Stimulated activated CD4-positive, alpha-beta T cell treated with anti-CD3 and anti-CD28 coated beads, Interleukin-12 subunit alpha, Interleukin-12 subunit beta, amount 100 ng/mL, for 48 hours (primary cell): ENCODE measurements at places on chromosomes 2 and 18.

- DNase-seq = no peak
Measured at GRCh38 chr18:44967599-44967998, 286.9 kb downstream of the SETBP1 start.

DNA sequence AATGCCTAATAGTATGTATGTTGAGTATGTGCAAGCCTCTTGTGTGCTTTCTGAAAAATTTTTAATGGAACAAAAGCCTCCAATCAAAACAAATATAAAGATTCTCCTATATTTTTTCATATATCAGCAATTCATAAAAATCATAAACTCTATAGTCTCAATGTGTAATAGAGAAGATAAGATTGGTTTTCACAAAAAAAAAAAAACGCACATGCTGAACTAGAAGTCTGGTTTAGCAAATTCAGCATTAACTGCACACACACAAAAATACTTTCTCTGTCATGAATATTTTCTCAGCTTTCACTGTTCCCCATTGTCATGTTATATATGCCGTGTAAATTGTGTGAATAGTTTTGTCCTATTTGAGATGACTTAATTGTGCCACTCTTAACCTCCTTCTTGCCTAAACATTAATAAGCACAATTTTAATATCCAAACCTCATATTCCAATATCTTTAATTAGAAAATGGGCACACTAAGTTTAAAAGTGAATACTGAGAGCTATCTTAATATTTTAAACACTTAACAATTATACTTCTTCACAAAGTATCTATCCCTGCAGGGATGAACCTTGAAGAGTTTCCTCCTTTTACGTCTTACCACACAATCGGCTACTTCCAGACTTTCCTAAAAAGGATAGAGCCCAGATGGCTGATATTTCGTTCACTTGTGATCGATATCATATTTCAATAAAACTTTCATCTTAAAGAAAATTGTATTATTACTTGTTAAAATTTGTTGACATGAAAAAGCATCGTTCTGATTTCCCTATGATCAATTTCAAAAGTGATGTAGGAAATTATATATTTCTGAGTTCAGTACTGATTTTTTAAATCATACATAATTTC, 242.7 kb downstream of the TCF4 start:
- no peak for DNase-seq

GRCh38 chr2:74017223-74017622, 32.5 kb downstream of the TET3 start:
- DNase-seq = no peak

DNA sequence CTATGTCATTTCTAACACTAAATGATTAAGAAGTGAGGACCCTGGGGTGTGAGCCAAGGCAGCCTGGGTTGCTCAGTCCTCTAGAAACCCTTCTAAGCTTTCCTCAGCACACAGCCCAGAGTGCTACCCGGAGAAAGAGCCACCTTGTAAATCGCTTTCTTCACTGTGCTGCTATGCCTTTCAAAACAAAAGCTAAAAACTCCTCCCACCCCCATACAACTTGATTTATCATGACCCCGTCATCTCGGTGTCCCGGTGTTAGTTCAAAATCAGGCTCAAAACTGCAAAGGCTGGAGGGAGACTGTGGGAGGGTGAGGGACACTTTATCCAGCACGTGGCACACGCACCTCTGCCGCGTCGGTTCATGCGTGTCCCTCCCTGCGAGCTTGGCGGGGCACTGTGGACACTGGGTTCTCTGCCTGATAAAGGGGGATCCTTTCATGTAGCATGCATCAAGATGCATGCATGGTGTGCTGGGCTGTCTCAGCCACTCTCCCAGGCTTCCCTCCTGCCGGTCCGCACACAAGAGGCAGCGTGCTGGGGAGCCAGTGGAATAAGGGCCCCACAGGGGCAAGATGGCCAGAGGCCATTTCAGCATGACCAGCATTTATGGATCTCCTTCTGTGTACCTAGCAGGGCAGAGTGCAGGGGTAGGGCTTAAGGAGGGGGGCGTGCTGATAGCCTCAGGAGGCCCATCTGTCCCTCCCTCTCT, 170.4 kb downstream of the SMAD7 start:
- DNase-seq = no peak

- no peak for DNase-seq
Measured at GRCh38 chr2:231795525-231796327, 9.5 kb downstream of the COPS7B start.

DNA sequence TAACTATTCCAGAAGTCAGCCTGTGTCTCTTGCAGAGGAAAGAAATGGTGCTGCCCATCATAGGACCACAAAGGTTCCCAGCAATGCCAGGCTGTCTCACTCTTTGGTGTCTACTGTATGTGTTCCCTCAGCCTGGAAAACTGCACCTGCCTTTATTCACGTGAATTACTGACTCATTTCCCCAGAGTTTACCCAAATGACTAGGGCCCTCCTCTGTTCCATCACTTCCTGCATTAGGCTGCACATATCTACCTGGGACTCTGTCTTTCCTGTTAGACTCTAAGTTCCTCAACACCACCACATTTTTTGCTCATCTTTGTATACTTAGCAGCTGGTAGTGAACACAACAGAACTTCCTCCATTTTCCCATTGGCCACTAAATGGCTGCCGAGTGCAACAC, 188.3 kb downstream of the FHOD3 start:
- no peak for DNase-seq

GRCh38 chr2:149739171-149739882, 151.8 kb upstream of the MMADHC start:
- no peak for DNase-seq

GRCh38 chr2:152716805-152717227, 445 bp downstream of the PRPF40A start:
- DNase-seq = peak; percentile 9

- DNase-seq = no peak
Measured at GRCh38 chr18:10928772-10929373, 220.5 kb downstream of the PIEZO2 start.

DNA sequence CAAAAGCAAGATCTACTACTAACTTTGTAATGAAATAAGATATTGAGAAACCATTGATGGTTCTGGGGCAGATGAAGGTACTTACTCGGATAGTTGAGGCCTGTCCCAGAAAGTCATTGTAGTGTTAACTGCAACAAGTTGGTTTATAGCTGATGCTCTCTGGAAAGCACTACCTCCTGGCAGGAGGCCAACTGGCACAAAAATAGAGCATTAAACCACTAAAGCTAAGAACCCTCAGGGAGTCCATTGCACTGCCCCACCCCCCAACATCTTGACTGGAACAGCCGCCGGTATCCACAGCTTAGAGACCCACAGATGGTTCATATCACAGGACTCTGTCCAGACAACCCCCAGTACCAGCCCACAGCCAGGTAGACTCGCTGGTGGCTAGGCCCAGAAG, 552.5 kb upstream of the CRIM1 start:
- DNase-seq = no peak

DNA sequence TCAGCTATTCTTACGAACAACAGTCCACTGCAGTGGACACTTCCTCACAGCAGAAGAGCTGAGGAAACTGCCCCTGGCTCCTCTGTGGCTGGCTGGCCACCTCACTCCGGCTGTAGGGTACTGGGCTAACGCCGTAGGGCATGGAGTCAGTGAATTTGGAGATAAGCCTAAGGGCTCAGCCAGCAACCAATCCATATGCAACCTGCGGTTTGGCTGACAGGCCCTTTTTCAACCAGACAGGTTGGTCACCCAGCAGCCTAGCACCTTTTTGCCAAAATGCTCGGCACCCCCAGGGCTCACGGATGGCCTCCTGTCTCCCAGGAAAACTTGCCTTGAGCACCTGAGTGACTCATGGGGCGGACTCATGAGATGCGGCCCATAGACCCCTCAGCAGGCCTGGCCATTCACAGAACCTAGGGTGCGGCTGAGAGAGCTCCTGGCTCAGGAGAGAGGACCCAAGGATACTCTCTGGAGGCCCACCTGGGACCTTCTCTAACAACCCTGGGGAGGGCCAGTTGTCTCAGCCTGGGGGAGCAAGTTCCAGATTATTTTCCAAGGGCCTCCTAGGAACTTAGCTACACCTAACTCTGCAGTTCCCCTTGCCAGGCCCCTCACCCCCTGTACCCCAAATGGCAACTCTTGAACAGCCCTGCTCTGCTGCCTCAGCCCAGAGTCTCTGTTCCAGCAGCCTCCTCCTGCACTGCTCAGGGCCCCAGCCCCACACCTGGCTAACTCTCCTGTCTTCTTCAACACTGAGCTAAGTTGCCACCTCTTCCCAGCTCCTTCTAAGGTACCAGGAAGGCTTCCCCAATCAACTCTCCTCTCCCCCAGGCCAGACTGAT, 252.1 kb downstream of the CYP26B1 start:
- no peak for DNase-seq

GRCh38 chr18:63882333-63883141, 5.0 kb upstream of the SERPINB2 start:
- no peak for DNase-seq

- DNase-seq = no peak
Measured at GRCh38 chr2:144998435-144998834, 478.5 kb upstream of the ZEB2 start.
